ENCODE measurements at places on chromosomes 12 and 14.

GRCh38 chr12:67515679-67516340, 132.7 kb upstream of the DYRK2 start:
- DNase-seq, result no peak

DNA sequence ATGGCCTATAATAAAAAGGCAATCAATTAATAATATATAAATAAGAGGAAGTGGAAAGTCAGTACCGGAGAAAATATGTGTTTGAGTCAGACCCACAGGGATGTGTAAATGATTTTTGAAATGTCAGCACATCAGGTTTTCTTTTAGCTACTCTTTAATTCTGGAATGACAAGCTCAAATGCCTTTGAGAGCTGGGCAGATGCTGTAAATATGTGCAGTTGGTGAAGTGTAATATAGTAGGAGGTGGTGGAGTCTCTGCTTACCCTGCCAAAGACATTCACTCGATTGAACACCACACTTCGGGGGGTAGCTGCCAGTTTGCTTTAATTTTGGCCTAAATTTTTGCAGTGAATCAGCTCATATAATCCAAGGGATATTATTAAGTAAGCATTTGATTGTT, 93.0 kb downstream of the PLEKHA5 start:
- no peak for DNase-seq

- DNase-seq, result no peak
Observed at GRCh38 chr12:1611803-1612572, 17.0 kb upstream of the WNT5B start.

DNA sequence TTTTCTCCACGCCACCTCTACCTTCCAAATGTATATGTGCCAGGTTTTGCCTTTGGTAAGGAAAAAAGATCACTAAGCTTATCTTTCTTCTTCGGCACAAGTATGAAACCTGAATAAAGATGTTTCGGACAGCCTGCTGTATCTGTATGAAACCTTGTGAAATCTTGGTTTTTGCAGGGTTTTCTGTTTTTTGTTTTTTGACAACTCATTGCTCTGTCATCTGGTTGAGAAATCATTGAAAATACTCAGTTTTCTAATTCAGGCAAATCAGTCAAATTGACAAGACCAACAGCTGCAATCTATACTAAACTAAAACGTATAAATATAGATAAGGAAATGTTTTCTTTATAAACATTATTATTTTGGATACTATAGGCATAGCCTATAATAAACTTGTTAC, 63.1 kb upstream of the FGD4 start:
- DNase-seq, result no peak

DNA sequence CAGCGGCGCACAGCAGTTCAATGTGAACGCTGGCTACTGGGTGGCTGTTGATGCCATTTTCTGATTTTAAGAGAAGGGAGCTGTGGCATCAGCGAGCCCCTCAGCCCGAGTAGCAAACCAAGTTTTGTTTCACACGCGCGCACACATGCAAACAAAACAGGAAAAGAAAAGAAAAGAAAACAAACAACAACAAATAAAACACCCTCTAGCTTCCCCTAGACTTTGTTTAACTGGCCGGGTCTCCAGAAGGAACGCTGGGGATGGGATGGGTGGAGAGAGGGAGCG, 540 bp downstream of the PAX9 start:
- no peak for DNase-seq

DNA sequence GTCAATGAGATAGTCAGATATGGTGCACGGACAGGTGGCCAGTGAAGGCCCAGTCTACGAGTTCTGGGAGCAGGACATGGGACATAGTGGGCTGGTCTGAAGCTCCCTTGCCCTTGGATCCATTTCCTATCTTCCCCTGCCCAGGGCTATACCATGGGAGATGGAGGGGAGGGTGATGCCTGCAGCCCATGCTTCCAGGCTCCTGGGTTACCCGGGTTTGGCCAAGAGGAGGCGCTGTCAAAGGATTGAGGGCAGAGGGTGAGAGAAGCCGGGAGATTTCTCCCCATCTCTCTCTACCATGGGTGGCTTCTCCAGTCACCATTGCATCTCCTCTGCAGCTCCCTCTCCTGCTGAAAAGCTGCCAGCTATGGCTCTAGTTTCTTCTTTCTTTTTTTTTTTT, 52.8 kb upstream of the LHX5 start:
- DNase-seq, result no peak

GRCh38 chr14:91108941-91109611, 4.8 kb upstream of the DGLUCY start:
- DNase-seq, result no peak

GRCh38 chr14:38387821-38388220, 131.9 kb upstream of the CLEC14A start:
- no peak for DNase-seq

- no peak for DNase-seq
Observed at GRCh38 chr12:59517522-59517921, 78.3 kb upstream of the SLC16A7 start.

DNA sequence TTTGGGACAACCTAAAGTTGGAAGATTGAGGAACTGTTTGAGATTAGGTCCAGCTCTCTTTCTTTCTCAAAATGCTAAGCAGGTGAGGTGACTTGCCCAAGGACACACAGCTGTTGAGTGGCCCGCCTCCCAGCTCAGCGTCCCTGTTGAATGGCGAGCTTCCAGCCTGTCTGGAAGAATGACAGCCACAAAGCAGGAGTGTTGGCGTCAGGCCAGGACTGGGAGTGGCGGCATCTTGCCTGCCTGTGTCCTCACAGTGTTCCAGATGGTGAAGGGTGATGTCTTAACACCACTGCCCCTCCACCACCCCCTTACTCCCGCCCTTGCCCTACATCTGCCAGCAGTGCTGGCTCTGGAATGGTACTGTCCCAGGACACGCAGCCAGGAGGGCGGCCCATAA, 4.4 kb upstream of the CEBPE start:
- DNase-seq, result no peak

GRCh38 chr12:57744194-57744776, 554 bp upstream of the TSPAN31 start:
- peak; percentile 48 for DNase-seq

DNA sequence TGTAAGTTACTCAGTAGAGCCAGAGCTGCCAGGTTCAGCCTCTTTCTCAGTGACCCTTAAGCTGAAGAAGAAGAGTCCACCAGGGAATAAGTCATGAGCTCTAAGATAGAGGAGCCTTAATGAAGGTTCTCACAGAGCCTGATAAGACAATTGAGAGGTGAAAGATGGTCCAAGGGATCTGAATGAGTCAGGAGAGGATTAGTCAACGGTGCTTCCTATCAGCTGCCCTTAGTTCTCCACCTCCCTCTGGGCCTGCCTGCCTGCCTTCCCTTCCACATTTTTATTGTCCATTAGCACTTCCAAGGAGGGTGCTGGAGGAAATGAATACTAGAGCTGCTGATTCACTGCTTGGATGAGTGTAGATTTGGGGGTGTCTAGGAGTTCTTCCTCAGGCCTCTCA, 161.7 kb upstream of the RMST start:
- DNase-seq, result no peak

GRCh38 chr12:57621497-57622292, 10.5 kb downstream of the ARHGEF25 start:
- DNase-seq, result no peak

- DNase-seq, result no peak
Observed at GRCh38 chr14:51092965-51093364, 1.9 kb downstream of the TRIM9 start.

- DNase-seq, result no peak
Observed at GRCh38 chr12:48125985-48126384, 6.8 kb downstream of the PFKM start.

DNA sequence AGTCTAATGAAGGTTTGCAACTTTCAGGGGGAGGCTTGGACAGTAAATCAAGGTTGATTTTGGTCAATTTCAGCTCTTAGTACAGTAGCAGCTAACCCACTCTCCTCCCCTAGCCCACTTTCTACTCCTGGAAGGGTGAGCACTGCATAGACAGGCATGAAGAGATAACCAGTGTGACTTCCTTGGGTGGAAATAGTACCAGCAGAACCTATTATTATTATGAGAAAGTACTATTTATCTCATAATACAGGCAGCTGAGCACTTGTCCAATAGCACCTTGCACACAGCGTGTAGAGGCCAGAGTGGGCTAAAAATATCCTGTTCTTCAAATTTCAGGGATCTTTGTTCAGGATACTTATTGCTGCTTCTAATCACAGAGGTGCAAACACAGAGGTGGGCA, 96.2 kb upstream of the FKBP4 start:
- DNase-seq, result no peak

- no peak for DNase-seq
Observed at GRCh38 chr12:124377981-124378509, 83.2 kb downstream of the RFLNA start.

DNA sequence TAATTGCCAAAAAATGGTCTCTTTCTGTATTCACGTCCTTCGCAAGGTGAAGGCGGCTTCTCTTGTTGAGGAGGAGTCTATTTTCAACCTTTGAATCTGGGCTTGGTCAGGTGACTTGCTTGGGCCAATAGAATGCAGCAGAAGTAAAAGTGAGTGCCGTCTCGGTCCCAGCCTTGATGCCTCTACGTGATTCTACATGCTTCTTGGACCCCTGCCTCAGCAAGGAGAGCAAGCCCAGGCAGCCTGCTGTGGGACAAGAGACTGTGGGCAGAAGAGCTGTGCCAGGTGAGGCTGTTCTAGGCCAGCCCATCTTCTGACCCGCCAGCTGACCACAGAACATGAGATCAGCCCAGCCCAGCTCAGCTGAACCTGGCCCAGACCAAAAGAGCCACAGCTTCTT, 39.1 kb upstream of the CCDC63 start:
- no peak for DNase-seq

GRCh38 chr14:76776428-76777251, 15.4 kb downstream of the VASH1 start:
- no peak for DNase-seq

GRCh38 chr14:68295316-68295816, 475.8 kb downstream of the RAD51B start:
- no peak for DNase-seq

DNA sequence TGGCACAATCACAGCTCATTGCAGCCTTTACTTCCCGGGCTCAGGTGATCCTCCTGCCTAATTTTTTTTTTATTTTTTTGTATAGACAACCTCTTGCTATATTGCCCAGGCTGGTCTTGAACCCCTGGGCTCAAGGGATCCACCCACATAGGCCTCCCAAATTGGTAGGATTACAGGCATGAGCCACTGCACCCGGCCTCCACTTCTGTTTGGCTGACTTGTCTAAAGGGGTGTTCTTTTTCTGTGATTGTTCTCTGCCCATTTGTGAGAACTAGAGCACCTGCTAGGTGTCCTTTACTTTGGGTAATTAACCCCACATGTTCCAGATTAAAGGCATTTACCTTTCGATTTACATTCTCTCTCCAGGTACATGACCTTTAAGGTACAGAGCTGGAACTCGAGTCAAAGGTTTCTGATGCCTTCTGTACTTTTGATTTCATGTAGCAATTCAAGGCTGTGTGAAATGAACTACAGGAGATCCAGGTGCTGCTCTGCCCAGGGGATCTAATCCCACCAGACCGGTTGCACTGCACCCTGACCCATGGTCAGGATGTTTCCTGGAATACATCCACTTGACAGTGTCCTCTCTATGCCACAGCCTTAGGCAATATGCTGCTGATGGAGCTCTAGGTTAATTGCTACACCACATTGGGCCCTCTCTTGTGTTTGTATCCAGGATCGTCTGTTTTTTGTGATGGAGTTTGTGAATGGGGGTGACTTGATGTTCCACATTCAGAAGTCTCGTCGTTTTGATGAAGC, 163.6 kb downstream of the PRKCH start:
- DNase-seq, result no peak

- no peak for DNase-seq
Observed at GRCh38 chr14:100673085-100673806, 53.4 kb upstream of the DLK1 start.

GRCh38 chr12:20950248-20950647, 139.7 kb downstream of the SLCO1B3 start:
- no peak for DNase-seq

- DNase-seq, result no peak
Observed at GRCh38 chr12:119175081-119175480, 3.6 kb upstream of the HSPB8 start.

DNA sequence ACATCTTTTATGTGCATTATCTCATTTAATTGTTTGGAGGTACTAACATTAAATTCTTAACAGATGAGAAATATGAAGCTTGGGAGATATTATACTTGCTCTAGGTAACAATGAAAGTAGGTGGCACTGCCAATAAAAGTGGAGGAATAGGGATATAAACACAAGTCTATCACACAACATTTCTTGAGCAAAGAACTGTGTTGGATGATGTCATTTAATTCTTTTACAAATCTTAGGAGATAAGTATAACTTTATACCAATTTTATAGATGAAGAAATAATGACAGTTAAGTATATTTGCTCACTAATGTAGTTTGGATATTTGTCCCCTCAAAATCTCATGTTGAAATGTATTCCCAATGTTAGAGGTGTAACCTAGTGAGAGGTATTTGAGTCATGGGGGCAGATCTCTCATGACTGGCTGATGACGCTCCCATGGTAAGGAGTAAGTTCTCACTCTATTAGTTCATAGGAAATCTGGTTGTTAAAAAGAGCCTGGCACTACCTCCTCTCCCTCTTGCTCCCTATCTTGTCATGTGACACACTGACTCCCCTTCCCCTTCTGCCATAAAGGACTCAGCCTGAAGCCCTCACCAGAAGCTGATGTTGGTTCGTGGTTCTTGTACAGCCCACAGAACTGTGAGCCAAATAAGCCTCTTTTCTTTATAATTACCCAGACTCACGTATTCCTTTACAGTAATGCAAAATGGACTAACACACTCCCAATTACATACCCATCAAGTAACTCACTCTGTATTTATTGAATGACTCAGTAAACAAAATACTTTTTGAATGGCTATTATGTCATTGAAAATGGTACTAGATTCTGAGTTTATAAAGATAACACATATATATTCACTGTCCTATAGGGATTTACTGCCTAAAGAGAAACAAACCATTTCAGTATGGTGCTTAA, 146.8 kb upstream of the KITLG start:
- no peak for DNase-seq

DNA sequence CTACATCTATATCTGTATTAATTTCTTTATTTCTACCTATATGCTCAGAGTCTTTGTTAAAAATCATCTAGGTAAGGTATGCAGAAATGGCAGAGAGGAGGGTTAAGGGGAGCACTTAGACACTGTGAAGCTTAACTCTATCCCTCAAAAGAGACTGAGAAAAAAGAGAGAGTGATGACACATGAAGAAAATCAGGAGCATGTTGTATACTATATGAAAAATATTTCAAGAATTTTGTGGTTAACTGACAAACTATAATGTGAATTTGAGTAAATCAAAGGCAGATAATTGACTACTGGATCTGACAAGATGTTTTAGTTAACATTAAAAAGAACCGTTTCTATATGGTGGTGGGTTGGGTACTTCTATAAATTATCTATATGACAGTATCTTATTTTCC, 1814.2 kb upstream of the SEL1L start:
- no peak for DNase-seq

Data from activated gamma-delta T cell treated with anti-CD3 and anti-CD28 coated beads, Interleukin-2, amount 50 U/mL, for 16 hours (primary cell).